HFF-Myc (cell line): ENCODE measurements at places on chromosomes 1 and 21.

- DNase-seq: no peak
Measured at GRCh38 chr1:36851087-36851486, 183.2 kb downstream of the GRIK3 start.

DNA sequence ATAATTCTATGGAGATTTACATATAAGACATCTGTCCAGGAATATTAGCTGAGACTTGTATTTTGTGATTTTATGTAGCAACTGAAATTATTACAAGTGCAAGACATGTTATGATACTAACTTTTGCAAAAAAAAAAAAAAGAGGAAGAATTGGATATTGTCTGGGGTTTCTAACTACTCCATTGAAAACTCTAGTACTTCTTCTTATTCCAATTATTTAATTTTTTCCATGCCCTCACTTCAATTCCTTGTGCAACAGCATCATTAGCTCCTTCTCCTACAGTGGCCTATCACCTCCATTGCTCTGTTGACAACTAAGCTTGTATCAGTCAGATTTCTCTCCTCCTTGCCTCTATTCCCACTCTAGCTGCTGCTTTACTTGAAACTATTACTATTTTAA lies 126.6 kb downstream of the PTPRC start:
- DNase-seq: no peak

- DNase-seq: no peak
Measured at GRCh38 chr1:112465122-112465521, 43.6 kb upstream of the WNT2B start.

- no peak for DNase-seq
Measured at GRCh38 chr1:111894497-111894896, 95.0 kb downstream of the KCND3 start.

- no peak for DNase-seq
Measured at GRCh38 chr1:38567401-38567800, 292.2 kb downstream of the RRAGC start.

- DNase-seq: peak; percentile 66
Measured at GRCh38 chr1:151199873-151200581, 1.7 kb downstream of the PIP5K1A start.

- no peak for DNase-seq
Measured at GRCh38 chr1:82542766-82543165, 742.0 kb downstream of the ADGRL2 start.

DNA sequence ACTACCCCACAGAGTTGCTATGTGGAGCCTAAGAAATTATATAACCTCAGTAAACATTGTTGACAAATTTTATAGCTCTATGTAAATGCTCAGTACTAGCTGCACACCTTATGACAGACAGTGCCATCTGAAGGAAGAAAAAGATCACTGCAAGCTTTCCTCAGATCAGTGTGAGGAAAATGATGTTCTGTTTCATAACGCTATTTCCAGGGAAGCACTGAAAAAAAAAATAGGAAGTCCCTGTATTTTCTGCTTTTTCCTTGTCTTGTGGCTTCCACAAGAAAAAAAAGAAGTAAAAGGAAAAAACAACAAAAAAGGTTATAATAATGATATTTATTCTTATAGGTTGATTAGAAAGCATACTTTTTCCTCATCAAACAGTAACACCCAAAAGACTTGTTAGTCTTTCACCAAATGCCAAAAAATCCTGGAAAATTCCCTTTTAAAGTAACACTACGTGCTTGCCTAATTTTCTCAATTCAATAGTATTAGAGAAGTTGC lies 23.2 kb downstream of the LYST start:
- peak; percentile 49 for DNase-seq

- no peak for DNase-seq
Measured at GRCh38 chr1:210790196-210790595, 343.8 kb downstream of the KCNH1 start.

DNA sequence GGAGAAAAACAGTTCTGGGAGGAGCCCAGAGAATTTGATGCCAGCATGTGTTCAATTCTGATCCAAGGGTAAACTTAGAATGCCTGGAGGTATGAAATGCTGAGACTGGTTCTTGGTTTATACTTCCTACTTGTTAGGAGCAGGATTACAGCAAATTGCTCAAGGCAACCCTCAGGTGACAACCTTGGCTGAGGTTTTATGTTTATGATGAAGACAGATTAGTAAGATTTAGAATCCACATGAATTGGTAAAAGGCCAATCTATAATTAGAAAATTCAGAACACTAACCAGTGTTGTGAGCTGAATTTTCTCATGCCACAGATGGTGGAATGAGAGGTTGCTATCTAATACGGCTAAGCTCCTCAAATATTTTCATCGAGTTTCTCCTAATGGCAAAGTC lies 235.3 kb upstream of the NRIP1 start:
- DNase-seq: no peak

- DNase-seq: no peak
Measured at GRCh38 chr1:8303141-8303540, 14.8 kb upstream of the SLC45A1 start.

DNA sequence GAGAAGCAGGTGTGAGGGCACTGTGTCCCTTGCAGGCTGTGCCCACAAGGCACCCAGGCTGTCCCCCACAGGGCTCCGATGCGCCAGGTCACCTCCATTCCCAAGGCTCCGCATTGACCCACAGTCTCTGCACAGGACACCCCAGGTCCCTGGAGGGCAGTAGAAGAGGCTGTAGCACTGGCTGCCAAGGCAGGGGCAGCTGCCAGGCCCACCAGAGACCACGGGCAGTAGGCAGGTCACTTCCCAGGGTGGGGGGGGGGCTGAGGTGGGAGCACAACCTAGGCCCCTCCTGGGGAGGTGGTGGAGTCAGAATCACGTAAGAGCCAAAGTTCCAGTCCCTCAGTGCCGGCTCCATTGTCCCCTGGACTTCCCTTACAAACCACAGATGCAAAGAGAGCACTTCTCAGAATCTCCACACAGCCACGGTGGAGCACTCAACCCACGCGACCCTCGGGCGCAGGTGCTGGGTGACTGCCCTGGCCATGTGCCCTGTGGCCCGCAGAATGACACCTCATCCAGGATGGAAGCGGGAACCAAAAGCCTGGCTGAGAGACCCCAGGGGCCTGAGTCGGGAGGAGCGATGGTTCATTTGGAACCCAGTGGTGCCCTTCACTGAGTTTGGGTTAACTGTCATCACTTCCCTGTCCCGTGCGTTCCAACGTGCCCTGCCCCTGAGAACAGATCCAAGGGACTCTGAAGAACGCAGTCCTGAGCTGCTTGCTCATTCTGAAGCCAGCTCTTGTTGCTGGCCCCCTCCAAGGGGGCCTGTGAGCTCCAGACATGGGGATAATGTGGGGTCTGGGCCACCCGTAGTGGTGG lies 69.7 kb upstream of the PDE9A start:
- no peak for DNase-seq

DNA sequence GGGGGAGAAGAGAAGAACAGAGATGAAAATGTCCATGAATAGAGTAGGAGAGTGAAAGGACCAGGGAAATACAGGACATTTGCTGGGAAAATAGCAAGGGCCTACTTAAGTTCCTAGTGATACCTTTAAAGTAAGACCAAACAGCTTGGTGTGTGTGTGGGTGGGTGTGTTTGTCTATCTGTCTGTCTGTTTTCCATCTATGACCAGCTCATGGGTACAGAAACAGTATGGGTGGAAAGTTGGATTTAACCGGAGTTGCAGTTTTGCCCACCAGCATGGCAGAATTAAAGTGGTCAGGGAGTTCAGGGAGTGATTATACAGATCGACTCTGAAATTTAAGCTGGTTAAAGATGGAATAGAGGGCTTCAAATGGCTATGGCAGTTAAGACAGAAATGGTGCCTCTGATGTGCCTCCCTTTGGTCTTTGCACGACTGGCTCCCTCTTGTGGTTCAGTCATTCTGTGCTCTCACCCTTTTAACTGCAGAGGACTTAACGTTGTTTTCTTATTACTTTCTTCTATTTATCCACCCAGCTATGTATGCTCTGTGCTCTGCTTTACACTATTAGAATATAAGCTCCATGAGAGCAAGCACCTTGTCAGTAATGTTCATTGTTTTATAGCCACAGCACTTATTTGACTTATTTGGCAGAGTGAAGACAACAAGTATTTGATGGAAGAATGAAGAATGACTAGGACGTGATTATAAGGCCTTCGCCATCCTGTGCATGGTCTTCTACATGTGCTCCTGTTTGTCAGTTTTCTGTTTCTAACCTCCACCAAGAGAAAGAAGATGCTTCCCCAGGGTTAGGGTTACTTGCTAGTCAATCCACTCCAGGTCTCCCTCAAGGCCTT lies 72.7 kb upstream of the AK4 start:
- peak; percentile 43 for DNase-seq

GRCh38 chr1:206001476-206001888 lies 1.7 kb downstream of the RAB7B start:
- DNase-seq: peak; percentile 84
